Activated B cell treated with CpG ODN at 0.5 μM for 24 hours (primary cell): ENCODE measurements at places on chromosomes 1 and 21. TPM values are rescaled to one million over a fixed set of nuclear protein-coding genes. Genes with fewer than 3 reads are reported as not detected.

GRCh38 chr1:225881081-225881958, 860 bp downstream of the TMEM63A start:
- H3K27me3 ChIP-seq = no peaks in the 10 kb centered on the region
- H3K36me3 ChIP-seq = peaks cover 24% of the 10 kb centered on the region
- H3K4me3 ChIP-seq = peak overlapping the region; percentile 87
- DNase-seq = no peak
- peaks cover 49% of the 10 kb centered on the region for H3K4me1 ChIP-seq

MR1 gene
- total RNA-seq = 24.3 and 24.8 TPM in 2 replicates

- DNase-seq = no peak
- peak overlapping the region; percentile 99 for H3K27ac ChIP-seq
- H3K4me3 ChIP-seq = peak overlapping the region; percentile 98
These were observed 629 bp downstream of the RPS27 start for GRCh38 chr1:153991151-153991630.

FUCA1 gene
- total RNA-seq = 9.5 and 10.7 TPM in 2 replicates

GRCh38 chr1:10854856-10855459, 58.5 kb upstream of the CASZ1 start:
- DNase-seq = no peak
- no peaks in the 10 kb centered on the region for H3K27me3 ChIP-seq
- H3K4me3 ChIP-seq = no peak overlapping the region
- no peaks in the 10 kb centered on the region for H3K4me1 ChIP-seq
- no peaks in the 10 kb centered on the region for H3K36me3 ChIP-seq
- no peak overlapping the region for H3K27ac ChIP-seq
